GM10248 (cell line): ENCODE measurements at places on chromosomes 6 and 20.

DNA sequence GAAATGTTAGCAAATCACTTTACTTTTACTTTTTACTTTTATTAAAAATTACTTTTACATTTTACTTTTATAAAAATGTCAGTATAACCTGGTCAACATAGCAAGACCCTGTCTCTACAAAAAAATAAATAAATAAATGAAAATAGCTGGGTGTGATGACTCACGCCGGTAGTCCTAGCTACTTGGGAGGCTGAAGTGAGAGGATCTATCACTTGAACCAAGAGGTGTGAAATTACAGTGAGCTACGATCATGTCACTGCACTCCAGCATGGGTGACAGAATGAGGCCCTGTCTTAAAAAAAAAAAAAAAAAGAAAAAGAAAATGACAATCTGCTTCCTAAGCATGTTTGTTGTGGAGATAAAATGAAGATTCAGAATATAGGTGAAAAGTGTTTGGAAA, 31.0 kb upstream of the FBXO30 start:
- no peak for DNase-seq

- DNase-seq = peak; percentile 58
Measured at GRCh38 chr6:143536866-143537691, 25.6 kb upstream of the FUCA2 start.

DNA sequence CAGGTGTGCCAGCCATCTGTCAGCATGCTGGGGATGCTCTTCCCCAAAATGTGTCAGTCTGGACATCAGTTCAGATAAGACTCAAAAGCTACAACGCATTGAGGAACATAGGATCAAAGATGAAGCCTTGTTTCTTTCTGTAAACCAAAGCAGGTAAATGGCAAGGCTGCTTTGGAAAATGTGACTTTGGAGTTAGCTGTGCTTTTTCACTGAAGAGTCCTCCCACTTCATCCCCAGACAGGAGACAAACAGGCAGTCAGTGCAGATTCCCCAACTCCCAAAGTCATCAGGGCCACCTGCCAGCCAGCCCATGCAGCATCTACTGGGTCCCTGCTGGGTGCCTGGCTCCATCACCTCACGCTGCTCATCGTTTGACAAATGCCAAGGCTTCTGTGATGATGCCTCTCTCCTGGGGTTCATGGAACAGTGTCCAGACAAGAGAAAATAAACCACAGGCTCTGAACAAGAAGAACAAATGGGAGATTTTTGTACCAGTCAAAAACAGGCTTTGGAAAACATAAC, 205.0 kb upstream of the BTBD3 start:
- DNase-seq = no peak

DNA sequence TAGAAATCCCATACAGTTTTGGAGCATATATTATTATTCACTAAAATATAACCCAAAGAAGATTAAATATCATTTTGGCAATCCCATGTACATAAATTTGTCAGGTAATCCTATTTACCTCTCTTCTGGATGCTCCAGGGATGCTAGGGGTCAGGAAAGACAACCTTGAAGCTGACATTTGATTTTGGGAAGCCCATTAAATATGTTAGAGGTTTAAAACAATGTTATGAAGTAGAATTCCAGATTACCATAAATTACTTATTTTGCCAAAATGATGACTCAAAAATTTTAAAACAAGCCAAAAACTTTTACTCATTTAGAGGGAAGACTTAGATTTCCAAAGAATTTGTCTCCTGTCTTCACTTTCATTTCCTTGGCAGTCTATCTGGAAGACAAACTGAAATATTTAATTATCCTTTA, 9.2 kb upstream of the IL22RA2 start:
- DNase-seq = no peak

GRCh38 chr6:18763086-18763485, 375.9 kb downstream of the RNF144B start:
- DNase-seq = no peak

GRCh38 chr6:106244931-106245330, 80.6 kb downstream of the ATG5 start:
- no peak for DNase-seq

- DNase-seq = no peak
Measured at GRCh38 chr20:3714092-3714491, 1.7 kb upstream of the SIGLEC1 start.

- DNase-seq = no peak
Measured at GRCh38 chr6:157230910-157231309, 92.4 kb downstream of the TMEM242 start.

DNA sequence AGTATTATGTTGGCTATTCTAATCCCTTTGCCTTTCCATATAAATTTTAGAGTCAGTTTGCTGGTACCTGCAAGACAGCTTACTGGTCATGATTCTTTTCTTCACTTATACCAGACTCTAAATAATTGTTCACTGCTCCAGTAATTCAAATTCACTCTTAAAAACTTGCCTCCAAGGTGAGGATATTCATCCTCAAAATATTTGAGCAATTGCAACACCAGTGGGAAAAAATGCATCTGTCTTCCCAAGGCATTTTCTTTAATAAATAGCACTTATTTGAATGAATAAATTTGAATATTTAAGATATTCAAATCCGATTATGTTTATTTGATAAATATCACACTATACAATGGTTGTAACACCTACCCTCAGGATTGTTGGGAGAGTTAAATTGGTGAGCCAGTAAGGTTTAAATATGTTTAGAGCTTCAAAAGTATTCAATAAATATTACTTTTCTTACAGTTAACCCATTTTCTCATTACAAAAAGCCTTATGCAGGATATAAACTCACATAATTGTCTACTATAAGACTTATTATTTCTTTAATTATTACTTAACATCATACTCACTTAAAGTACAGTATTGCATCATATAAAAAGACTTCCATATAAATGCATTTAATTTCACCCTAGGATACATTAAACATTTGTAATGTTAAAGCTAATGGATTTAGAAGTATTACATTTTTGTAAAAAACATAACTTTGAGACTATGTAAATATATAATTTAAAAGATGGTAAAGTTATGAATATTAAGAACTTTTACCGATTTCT, 285.6 kb downstream of the SAMD5 start:
- no peak for DNase-seq

DNA sequence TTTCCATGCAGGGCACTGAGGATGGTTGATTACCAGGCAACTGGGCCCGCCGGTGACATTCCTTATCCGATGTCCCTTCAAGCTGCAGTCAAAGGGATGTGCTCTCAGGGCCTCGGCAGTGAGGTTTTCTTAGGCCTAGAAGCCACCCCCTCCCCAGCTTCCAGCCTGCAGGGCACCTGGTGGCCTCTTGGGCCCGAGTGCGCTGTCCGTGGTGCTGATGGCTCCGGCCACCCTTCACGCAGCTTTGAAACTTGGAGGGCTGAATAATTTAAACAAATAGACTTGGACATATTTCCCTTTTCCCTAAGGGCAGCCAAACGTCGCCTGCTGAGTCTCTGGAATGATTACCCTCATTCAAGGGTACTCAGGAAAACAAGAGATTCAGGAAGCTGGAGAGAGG, 8.9 kb upstream of the MLN start:
- DNase-seq = peak; percentile 65

- DNase-seq = no peak
Measured at GRCh38 chr6:166348305-166348949, 6.1 kb upstream of the SFT2D1 start.

- no peak for DNase-seq
Measured at GRCh38 chr6:106309766-106310373, 15.7 kb downstream of the ATG5 start.

- peak; percentile 31 for DNase-seq
Measured at GRCh38 chr20:52242237-52243230, 51.0 kb upstream of the ZFP64 start.

- DNase-seq = no peak
Measured at GRCh38 chr20:57315083-57315975, 14.3 kb upstream of the SPO11 start.

DNA sequence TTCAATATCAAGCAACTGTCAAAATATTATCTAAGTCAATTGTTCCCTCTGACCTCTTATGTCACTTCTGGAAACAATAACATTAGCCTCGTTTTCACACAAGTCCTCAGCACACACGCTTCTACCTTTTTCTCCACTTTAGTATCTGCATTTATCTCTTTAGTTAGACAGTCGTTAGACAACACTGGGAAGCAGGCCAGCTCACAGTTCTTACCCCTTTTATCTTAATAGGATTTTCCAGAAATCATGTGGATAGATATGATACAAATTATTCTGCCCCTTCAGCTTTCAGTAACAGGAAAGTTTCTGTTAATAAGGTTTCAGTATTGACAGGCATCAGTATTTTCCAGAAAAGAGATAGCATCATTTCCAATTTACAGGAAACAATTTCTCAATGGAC, 25.9 kb upstream of the HAO1 start:
- DNase-seq = no peak

GRCh38 chr6:133635447-133635846, 253.5 kb upstream of the TCF21 start:
- no peak for DNase-seq

DNA sequence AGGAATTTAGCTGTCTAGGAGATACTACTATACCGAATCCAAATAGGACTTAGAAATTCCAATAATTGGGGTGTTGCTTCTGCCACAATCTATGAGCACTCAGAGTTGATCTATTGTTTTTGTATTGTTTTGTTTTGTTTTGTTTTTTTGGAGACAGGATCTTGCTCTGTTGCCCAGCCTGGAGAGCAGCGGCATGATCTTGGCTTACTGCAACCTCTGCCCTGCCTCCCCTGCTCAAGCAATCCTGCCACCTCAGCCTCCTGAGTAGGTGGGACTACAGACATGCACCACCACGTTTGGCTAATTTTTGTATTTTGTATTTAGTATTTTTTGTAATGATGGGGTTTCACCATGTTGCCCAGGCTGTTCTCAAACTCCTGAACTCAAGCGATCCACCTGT, 7.4 kb downstream of the ACSS2 start:
- no peak for DNase-seq

DNA sequence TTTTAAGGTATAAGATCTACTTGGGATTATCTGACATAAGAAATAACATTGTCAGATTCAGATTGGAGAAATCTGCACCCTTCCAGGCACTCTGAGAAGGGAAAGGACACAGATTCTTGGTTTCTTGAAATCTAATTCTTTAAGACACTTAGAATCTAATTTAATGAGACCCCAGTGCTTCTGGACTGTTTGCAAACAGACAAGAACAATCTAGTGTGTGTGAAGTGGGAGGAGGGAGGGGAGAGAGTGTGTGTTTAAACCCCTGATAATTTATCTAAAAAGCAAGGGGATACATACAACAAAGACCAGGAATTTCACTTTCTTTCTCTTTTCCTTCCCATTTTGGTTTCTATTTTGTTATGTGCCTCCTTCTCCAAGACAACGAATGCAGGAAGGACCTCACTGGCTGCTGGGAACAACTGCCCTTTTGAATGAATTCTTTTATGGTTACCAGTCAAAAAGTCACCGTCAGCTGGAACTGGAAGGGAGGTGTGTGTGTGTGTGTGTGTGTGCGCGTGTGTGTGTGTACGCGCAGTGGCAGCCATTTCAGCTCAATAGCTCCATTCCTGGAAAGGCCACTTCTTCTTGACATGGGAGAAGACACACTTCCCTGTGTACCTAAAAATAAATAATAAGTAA, 129.4 kb downstream of the BCAS1 start:
- DNase-seq = no peak

GRCh38 chr6:140271759-140272377, 897.4 kb upstream of the CITED2 start:
- peak; percentile 37 for DNase-seq

GRCh38 chr6:16413399-16413798, 175.0 kb downstream of the GMPR start:
- peak; percentile 30 for DNase-seq

DNA sequence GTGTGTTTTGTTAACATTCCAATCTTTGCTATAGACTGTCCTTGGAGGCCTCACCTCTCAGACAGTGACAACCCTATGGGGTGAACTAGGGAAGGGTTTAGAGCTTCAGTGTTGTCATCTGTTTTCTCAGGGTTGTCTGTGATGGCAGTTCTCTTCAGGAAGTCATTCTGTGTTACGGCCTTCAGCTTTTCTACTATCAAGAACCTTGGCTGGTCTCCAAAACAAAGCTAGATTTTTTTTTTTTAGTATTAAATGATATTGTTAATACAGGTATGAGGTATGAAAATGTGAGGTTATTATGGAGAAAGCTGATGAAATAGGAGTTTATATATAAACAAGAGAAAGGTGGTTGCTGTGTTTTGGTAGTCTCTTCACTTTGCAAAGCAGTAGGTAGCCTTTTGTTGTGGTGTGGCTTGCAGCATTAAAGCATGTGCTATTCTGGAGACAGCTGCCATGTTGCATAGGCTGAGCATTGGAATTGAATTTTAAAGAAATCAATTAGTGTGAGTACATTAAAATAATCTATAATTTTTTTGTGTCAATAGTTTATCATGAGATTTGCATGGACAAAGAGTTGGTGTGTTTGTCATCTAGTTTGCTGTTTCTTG, 162.6 kb downstream of the CARMIL1 start:
- no peak for DNase-seq

DNA sequence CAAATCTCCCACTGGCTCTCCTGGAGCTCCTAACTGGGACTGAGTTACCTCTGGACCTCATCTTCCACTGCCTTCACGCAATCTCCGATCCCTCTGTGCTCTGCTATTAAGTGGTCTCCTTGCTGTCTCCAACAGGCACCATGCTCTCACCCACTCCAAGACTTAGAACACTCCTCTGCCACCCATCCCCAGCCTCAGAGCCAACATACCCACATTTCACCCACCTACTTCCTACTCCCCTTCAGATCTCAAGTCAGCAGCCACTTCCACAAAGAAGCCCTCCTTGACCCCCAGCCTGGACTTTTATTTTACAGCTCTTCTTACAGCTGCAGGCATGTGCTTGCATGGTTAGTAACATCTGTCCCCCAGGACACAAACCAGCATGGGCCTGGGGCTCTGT, 29.6 kb upstream of the NOL4L start:
- no peak for DNase-seq

- DNase-seq = no peak
Measured at GRCh38 chr20:17491041-17491440, 40.1 kb downstream of the BFSP1 start.
